GM04504 (cell line): ENCODE measurements at places on chromosomes 12 and 14.

GRCh38 chr14:93120517-93120916 lies 4.8 kb upstream of the ITPK1 start:
- no peak for DNase-seq

DNA sequence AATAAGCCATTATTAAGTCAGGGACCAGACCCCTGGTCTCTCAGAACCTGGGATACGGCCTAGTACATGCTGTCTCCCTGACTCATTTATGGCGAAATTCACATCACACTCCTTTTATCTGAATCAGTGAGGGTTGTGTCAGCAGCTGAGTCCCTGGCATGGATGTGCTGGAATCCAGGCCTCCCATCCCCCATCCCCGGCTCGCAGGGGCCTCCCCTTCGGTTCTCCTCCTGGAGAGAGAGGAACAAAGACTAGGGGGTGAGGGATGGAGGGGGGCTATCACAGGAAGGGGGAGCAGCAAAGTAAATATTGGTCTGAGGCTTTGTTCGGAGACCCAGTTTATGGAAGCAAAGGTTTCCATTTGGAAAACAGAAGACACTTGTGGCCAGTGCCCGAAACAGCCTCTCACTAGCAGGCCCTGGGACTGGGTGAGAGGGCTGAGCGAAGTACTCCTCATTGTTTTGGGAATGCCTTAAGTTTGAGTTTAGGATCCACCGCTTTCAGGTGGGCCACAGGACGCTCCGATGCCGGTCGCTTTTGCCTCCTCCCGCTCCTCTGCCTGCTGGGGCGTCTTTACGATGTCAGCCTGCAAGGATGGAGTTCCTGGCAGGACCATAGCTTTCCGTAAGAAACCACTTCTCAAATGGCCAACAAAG lies 145.0 kb downstream of the PRKCH start:
- DNase-seq: peak; percentile 81

GRCh38 chr14:74804219-74804825 lies 41.2 kb downstream of the YLPM1 start:
- DNase-seq: peak; percentile 28

DNA sequence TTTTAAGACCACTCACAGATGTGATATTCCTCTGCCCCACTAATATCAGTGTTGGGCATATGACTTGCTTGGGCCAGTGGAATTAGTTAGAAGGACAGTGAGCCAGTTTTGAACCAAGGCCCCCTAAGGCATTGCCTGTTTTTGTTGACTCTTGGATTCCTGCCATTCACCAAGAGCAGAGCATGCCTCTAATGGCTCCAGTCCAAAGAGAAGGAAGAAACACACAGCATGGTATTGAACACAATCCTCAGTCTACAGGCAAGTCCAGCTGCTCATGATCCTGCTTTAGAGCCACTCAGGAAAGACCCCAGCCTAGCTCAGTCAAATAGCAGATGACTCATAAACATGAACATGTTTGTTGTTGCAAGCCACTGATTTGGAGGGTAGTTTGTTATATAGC lies 1201.5 kb downstream of the BCL11B start:
- no peak for DNase-seq

- no peak for DNase-seq
These were observed 89.8 kb downstream of the CHST11 start for GRCh38 chr12:104546575-104546974.

DNA sequence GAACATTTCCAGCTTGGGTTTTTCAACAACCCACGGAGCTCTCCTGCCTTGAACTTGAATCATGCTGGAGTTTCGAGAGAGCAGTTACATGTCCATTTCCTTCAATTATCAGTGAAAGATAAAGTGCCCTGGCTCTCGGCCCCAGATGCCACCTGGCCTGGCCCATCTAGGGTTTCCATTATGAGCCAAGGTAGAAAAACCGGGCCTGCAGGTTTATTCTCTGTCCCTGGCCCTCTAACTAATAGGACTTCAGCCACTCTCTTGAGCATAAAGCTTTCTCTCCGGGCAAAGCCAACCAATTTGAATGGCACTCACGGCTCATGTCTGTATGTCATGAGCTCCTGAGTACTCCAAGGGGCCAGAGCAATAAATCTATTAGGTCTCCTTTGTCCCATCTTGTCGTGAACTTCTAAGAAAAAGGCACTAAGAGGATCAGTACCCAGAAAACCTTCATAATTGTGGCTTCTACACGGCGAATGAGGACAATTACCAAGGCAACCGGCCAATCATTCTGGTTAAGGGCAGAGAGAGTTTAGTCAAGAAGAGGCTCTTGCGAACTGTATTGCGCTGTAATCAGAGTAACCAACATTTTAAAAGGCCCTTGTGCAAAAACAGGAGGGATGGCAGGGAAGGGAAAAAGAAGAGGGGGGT lies 392.3 kb downstream of the MED13L start:
- DNase-seq: no peak

- DNase-seq: no peak
These were observed 394.4 kb downstream of the PCNX1 start for GRCh38 chr14:71301611-71302010.

GRCh38 chr12:18192119-18192518 lies 69.2 kb upstream of the PIK3C2G start:
- DNase-seq: no peak
